ENCODE measurements at places on chromosomes 3 and 15.

DNA sequence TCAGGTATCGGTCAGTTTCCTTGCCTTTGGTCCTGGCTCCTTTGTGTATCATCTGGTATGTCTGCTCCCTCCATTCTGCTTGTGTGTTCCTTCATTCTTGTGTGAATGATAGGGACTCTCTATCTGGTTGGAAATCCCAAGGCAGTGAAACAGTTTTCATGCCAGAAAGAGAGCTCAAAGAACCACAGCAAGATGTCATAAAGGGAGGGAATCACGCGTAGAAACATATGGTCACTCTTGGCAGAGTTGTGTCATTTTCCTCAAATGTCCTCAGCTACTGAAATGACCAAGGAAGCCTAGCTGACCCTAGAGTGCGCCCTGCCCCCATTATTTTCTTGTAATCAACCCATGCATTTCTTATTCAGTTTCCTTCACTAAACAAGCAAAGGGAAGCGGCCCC lies 48.0 kb downstream of the RASGRP1 start:
- DNase-seq = no peak

- no peak for DNase-seq
These were observed 38.7 kb downstream of the ANP32A start for GRCh38 chr15:68781766-68782588.

DNA sequence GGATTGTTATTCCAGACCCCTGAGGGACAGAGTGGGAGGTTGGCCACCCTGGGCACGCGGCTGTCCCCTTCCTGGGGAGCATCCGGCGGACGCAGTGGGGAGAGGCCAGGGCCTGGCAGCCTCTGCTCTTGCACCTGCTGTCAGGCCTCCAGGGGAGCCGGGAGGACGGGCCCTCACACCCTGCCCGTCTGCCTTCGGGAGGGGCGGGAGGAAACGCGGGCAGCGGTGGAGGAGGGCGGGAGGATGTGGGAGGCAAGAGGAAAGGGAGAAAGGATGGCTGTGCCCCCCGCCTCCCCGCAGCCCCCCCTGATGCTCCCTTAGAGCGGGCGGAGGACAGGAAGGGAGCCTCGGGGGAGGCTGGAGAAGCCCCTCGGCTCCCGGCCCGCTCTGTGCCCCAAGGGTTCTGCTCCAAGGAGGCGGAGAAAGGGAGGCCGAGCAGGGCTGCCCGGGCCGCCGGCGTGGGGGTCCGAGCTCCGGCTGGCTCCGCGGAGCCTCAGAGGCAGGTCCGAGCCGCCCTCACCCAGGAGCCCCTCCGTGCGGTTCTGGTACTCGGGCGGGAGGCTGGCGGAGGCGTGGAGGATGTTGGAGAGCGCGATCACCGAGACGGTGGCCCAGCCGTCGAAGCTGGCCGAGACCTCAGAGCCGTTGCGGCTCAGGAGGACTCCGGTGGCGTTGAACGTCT lies 40.9 kb downstream of the MUC20 start:
- DNase-seq = no peak

- DNase-seq = no peak
These were observed 13.3 kb downstream of the SH2D7 start for GRCh38 chr15:78105476-78106241.

DNA sequence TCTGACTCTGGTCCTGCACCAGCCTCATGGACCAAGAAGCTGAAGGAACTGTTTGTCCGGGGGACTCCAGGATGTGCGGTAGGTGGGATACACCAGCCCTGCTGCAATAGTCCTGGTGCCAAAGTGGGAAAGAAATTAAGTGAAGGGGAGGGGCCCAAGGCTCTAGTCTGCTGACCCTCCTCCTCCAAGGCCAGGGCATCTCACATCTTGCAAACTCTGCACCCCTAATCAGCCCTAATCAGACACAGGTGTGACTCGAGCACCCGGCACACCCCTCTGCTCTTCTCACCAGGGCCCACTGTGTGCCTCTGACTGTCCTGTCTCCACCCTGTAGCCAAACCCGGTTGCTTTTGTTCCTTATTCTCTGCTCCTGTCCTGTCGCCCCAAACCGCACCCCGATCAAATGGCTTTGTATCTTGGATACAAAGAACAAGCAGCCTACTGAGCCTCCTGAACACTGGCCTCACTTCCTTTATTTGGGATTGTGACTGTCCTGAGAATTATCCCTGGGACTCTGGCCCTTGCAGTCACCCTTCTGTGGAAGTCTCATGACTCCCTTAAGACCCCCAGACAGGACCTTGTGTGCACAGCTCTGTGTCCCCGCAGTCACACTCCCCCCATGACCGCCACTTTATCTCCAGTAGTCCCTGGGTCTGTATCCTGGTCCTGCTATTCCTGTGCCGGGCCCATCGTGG lies 26.7 kb upstream of the SLC41A3 start:
- no peak for DNase-seq

DNA sequence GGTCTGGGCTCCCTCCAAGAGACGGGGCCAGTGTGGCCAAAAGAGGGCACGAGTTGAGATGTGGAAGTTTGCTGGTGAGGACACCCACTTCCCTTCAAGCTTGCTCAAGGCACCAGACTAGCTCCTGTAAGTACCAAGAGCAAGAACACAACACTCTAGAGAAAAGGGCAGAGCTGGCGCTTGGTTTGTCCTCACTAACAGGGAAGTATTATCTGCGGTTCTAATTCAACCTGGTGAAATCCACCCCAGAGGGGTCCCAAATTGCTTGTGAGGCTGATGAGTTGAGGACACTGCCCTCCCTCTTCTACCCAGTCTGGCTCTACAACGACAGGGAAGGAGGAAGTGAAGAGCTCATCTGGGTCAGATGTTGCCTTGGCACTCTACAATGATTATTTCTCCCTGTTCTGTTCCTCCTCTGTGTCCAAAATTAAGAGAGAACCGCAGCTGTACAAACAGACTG lies 16.9 kb upstream of the FSIP1 start:
- DNase-seq = no peak

DNA sequence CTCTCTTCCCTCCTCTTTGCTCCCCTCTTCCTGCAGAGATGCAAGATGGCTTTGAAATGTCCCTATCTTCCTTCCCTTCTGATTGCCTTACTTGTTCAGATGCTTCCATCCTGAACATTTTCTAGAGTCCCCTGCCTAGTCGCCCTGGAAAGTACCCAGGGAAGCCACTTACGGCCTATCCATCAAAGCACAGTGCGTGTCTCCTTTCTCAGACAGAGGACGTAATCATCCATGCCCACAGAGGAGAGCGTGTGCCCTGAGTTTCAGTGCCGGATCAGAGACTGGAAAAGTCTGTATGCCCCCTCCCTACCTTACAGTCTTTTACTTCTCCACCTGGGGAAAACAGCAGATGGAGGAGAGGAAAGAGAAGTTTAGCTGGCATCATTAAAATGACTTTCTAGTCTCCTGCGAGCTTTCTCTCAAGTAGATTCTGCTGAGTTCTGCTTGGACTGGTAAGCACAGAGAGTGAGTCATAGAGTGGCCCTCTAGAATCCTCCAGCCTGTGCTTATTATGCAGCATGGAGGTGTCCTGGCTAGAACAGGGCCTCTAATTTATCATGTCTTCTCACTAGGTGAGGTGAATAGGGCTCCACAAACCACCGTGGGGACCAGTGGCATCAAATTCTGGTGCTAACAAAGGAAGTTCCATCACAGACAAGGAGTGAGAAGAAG lies 114.6 kb downstream of the SLCO3A1 start:
- no peak for DNase-seq

DNA sequence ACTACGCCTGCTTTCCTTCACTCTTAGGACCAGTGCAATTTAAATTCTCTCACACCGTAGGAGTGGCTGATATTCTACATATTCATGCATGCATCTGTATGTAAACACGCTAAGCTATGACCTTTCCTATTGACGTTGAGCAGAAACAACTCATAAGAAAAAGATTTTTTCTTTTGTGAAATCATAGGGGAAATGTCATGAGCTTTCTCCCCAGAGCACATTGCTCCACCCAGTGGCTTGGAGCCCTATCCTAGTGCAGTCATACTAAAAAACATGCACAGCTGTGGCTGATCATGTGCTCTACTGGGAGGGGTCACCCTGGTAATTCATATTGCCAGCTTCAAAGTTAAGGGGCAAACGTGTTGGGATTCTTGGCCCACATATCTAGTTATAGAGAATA lies 1.8 kb upstream of the MESD start:
- no peak for DNase-seq

- no peak for DNase-seq
These were observed 20.0 kb downstream of the MASP1 start for GRCh38 chr3:187271582-187271981.

GRCh38 chr3:122508135-122508914 lies 6.4 kb downstream of the KPNA1 start:
- DNase-seq = no peak

DNA sequence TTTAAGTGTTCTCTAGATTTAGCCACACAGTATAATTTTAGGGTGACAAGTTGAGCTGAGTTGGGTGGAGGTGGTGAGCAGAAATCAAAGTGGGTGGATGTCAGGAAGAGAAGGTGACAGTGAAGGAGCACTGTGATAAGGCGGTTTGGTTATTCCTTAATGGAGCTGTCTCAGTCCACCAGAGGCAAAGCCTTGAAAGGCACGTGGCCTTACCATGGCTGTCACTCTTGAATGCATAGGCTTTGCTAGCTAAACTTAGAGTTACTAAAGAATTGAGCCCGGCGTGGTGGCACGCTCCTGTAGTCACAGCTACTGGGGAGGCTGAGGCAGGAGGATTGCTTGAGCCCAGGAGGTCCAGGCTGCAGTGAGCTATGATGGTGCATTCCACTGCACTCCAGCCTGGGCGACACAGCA lies 560 bp upstream of the TTLL13 start:
- no peak for DNase-seq

DNA sequence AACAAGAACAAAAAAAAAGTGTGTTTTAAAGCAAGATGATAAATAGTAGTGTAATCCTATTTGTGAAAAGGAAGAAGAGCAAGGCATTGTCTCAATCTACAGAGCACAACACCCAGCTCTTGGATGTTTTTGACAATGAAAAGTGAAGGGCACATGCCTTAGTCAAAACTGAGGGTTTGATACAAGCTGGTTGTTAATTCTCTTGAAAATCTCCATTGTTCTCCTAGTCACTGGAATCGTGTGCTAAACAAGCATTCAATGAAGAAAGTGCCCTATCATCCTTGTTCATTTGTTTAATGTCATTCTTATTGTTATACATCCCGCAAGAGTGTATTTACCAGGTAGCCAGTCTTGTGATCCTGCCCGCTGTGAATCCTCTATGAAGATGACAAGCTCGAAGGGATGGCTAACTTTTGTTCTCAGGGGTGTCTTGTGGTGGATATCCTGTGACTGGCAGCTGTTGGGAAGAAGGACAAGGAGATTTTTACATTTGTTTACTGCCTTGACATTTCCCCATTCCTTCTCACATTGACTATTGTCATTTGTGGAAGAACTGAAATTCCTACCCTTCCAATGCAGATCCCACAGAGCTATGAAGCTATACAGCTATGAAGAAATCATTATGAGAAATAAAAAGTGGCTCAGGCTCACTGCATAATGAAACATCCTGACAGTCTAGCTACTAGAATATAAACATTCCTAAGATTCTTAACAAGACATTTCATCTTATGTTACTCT lies 175.9 kb downstream of the VGLL3 start:
- DNase-seq = no peak

GRCh38 chr3:188752850-188753249 lies 418.9 kb upstream of the TPRG1 start:
- DNase-seq = no peak

- DNase-seq = no peak
These were observed 80.6 kb upstream of the MITF start for GRCh38 chr3:69658514-69659140.

GRCh38 chr3:128554465-128555097 lies 61.6 kb upstream of the GATA2 start:
- no peak for DNase-seq

GRCh38 chr3:119160361-119160760 lies 13.0 kb upstream of the UPK1B start:
- no peak for DNase-seq

DNA sequence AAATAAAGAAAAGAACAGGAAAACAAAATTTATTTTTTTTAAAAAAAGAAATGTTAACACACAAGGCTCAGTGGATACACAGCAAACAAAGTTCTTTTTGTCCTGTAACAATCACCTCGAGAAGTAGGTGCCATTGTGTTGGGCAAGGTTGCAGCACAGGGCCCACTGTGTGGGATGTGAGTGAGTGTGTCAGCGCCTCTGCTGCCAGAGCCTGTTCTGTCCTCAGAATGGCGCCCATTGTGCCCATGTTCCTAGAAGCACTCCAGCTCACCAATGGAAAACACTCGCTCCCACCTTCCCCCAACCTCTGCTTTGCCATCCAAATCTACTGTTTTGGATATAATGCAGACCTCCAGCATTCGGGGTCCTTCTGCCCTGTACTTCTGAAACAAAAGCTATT lies 84.9 kb upstream of the CLDN18 start:
- DNase-seq = no peak

- no peak for DNase-seq
These were observed 651 bp downstream of the PLCD1 start for GRCh38 chr3:38028621-38029361.

DNA sequence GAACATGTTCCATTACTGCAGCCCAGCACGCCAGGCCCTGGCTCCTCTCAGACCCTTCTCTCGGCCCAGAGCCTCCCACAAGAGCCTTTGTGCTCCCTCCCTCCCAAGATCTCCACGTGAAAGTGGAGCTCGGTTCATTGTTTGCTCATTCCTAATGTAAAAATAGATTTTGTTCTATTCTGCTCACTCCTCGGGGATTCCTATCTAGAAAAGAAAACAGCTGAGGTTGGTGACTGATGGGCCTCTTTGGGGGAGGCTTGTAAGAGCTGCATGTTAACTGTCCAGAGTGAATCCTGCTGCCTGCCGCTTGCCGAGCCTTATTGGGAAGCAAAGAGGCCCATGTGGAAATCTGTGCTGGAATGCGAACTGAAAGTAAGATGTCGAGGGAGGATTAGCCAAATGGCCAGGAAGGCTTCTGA lies 267.1 kb downstream of the LRTM1 start:
- DNase-seq = no peak

- DNase-seq = no peak
These were observed 37.7 kb upstream of the INO80 start for GRCh38 chr15:41153733-41154132.

DNA sequence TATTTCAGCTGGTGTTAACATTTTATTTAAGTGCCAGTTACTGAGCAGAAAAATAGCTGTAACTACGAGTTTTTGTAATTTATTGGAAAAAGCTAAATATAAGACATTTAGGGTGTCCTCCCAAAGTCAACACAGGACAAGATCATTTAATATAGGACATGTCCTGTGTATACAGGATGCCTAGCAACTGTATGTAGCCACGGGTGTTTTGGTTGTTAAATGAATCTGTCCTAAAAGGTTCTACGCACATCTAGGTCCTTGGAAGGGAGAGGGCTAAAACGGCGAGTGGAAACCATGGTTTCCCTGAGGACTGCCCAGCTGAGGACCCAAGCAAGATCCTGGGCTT lies 565 bp upstream of the ZNF621 start:
- DNase-seq = no peak

DNA sequence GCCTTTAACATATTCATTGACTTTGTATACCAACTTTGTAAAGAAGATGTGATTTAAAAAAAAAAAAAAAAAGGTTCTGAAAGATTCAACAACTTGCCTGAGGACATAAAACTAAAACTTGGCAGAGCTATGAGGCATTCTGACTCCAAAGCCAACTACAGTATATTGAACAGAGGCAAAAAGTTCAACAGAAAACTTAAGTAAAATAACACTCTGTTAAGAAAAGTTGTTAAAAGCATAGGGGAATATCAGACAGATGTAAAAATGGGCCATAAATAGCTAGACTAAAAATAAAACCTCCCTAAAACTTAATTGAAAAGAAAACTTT lies 23.4 kb downstream of the GOLIM4 start:
- DNase-seq = no peak

GRCh38 chr3:131388490-131388799 lies 6.9 kb downstream of the NUDT16 start:
- DNase-seq = no peak

All from NCI-H1436 treated with DMSO at 0.1 percent for 48 hours (cell line).